ENCODE measurements at places on chromosomes 5 and 9.
A peak's percentile ranks its signal among the peaks of the same experiment; 100 is the strongest.

- DNase-seq: no peak
Observed at GRCh38 chr5:53311681-53312080, 168.7 kb upstream of the FST start.

DNA sequence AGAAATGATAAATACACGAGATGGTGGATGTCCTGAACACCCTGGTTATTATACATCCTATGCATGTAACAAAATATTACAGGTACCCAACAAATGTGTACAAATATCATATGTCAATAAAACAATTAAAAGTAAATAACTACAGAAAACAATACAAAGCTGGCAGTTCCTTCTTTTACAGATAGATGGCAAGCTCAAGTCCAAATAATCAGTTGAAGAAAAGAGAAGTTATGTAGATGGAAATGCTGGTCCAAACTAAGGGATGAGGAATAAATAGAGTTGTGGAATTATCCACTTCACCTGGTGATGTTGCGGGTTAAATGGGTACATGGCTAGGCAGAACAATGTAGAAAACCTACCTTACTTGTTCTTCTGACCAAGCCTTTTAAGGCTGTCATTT lies 79.4 kb downstream of the PALM2AKAP2 start:
- DNase-seq: no peak

DNA sequence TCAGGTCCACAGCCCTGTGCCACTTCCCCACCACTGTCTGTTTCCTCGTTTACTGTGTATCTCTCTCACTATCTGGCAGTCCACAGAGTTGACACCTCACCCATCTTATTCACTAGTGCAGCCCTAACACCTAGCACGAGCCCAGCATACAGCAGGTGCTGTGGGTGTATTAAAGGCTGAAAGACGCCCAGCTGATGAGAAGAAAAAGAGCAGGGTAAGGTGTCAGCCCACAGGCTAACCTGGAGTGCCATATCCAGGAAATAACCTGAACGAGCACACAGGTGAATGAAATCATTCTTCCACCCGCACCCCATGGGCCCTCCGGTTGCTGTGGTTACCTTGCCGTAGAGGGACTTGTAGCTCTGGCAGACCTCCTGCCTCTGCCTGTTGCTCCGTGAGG lies 18.6 kb downstream of the ANXA6 start:
- no peak for DNase-seq

- no peak for DNase-seq
Observed at GRCh38 chr9:131880833-131881583, 141.1 kb upstream of the RAPGEF1 start.

DNA sequence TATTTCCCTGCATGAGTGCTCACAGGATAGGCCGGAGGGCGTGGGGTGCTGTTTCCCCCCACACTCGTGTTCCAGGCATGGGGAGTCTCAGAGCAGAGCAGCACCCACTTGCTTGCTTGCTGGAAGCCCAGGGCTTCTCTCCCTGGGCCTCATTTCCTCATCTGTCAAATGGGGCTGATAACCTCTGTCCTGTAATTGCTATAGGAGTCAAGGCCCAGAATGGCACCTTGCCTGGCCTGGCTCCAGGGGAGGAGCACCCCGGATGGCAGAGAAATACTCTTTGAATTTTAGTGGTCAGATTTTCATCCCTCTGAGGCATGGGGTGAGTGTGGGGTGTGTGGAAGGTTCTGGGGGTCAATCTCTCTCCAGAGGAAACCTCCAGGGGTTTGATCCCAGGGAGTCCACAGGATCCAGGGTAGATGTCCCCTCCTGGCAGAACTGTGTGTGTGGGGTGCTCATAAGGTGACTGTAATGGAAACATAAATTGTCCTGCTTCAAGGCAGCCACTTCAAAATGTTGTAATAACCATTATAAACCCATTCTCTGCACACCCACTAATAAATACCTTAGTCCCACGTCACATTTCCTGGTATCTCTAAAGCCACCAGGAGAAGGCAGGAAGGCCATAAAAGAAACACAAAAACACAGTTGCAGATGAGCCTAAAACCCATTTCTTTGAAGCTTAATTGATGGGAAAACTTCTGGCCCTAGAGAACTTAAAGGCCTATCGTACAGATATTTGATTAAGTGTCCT lies 272.2 kb downstream of the FSTL4 start:
- no peak for DNase-seq

DNA sequence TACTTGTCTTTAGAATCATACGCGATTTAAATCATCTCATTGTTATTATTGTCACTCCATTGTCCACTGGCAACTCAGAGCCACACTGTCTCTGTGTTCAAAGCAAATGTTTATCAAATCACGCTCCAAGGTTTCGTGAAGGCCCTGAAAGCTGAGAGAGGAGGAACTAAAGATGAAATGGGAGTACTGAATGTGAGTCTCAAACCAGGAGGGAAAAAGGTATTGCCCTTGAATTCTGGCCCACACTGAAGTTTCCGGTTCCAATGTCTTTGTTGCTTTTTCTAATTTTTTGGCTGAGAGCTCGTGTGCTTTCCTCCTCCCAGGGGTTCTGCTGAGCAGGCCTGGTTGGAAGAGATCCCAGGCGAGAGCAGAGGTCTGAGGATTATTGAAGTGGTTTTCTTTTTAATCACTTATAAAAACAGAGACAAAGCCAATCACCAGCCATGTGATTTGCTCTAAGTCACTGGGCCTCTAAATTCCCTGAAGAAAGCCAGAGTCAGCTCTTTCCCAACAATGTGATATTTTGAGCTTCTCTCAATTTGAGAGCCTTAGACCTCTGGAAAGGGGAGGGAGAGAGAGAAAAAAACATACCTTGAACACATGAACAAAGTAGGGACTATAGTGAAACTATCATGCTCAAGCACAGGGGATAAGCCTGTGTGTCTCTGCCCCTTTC lies 420.8 kb upstream of the GRAMD2B start:
- no peak for DNase-seq

DNA sequence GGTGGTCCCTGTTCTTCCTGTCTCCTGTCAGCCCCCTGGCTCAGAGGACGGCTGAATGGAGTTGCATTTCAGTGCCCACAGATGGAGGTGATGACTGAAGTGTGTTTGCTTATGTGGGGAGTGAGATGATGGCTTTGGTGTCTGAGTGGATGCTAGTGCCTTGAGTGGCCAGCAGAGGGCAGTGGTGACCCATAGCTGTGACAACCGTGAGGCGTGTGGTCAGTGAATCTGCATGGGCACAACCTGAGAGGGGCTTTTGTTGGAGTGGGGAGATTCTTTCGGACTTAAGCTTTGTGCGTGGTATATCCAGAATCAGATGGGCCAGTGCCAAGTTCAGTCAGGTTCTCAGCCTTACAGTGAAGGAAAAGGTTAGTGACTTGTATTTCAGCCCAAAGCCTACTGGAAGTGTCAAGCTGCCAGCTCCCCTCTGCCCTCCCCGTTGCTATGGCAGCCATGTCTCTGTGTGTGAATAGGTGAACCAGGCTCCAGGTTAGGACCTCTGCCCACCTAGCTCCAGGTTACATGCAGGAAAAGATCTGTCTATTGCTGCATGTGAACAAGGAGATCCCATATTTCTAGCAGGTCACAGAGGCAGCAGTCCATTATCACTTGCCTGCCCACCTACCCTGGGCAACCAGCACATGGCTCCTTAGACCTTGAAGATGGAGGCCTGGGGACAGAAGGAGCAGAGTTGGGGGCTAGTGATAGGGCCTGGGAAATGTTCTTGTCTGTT lies 14.7 kb upstream of the CXXC5 start:
- DNase-seq: peak; percentile 78

GRCh38 chr5:57900381-57900944 lies 417.9 kb upstream of the ACTBL2 start:
- DNase-seq: no peak

DNA sequence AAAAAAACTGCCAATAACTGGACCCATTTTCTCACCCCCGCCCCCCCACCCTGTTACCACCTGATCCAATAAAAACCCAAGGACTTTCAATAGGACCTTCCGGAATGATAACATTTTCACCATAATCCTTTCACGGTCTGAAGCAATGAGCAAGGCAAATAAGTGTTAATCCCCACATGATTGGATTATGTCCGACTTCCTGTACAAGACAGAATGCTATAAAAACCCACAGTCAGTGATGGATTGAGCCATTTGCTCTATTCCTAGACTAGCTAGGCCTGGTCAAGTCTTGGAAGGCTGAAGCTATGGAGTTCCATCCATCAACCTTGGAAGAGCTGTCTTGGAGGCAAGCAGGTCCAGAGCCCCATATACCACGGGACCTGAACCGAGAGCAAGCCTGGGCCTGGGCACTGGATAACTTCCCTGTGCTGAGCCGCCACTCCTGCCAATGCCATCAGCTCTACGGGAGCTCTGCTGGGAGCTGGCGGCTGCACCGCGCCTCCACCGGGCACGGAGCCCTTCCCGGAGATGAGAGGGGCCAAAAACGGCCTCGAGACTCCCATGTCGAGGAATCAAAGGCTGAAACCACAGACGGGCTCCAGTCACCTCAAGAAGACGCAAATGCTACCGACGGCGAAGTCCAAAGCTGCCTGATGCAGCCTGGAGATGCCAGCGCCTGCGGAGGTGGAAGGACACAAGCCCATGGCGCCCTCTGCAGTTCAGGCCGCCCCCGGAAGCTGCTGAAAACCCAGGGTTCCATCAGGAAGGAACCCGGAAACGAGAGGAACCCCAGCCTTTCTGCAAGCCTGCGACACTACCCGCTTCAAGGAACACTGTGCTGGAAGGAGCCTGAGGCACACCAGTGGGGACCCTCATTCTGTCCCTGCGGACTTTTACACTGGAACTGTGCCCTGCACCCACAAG lies 69.2 kb downstream of the ANXA2R start:
- DNase-seq: no peak

DNA sequence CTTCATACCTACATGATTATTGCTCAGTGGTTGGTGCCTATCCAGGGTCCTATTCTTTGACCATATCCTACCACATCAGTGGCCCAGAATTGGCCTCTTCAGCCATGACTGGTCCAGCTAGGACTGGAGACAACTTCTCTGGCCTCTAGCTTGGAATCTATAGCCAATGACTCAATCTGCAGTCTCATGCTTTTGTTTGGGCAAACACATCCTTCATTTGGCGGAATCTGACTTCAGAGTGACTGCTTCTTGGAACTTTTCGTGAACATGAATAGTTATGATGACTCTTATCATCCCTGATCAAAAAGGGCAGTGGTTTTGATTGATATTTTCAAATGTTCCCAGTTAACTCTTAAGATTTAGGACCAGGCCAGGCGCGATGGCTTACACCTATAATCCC lies 134.1 kb downstream of the PAPPA start:
- no peak for DNase-seq

- peak; percentile 87 for DNase-seq
Observed at GRCh38 chr5:174533751-174534241, 190.6 kb upstream of the MSX2 start.

DNA sequence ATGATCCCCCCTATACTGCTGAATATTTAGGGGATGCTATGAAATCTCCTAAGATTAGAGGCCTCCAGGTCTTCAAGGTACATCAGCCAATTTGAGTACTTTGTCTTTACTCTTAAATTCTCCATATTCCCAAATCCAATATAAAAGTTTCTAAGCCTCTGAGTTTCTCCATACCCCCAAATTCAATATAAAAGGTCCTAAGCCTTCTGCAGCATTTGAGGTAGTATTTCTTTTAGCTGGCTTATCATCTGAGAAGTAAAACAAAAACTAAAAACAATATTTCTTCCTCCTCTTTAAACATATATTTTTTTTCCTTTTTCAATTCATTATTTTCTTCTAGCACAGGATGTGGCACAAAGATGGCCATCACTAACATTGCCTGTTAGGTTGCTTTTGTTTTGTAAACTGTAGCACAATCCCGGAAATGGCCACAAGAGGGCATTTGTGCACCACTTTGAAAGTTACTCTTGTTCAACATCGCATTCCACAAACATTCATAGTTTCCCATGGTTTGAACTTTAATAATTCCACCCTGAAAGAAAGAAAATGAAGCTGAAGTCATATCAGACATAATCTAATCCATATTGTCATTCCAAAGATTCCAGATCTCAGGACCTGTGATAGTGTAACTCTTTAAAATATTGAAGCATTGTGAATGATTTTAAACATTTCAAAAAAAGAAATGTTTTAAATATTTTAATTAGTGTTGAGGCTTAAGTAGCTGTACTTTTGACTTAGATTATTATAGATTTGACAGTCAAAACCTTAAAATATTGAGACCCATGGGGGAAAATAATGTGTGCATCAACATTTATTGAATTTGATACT lies 21.0 kb upstream of the SCGB3A2 start:
- peak; percentile 65 for DNase-seq

DNA sequence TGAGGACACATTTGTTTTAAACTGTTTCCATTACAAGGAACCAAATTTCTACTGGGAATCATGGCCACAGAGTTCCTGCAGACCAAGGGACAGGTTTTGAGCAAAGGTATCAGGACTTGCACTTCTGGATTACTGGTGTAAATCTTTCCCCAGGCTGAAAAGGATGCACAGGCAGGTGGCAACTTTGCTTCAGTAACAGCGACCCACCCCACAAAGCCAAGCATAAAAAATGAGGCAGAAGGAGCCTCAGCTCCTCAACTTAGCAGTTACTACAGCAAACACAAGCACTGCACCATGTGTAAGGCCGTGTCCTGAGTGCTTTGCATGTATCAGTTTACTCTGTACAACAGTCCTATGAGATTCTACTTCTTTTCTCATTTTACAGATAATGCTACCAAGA lies 251.9 kb downstream of the EBF1 start:
- no peak for DNase-seq

DNA sequence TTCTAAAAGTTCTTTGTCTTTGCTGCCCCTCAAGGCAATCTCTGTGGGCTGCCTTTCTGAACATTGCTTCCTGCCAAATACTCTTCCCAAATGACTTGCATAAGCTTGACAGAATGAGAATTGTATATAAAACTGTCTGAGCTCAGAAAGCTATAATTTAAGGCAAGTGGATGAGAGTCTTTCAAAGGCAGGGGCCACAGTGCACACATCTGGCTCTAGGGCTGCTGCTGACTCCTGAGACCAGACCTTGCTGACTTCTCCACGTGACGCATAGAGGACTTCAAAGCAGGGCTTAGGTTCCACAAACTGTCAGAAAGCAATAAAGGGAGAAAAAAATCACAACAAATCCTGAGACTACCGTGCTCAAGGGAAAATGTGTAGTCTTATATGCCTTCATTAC lies 79.4 kb upstream of the DIRAS2 start:
- no peak for DNase-seq

DNA sequence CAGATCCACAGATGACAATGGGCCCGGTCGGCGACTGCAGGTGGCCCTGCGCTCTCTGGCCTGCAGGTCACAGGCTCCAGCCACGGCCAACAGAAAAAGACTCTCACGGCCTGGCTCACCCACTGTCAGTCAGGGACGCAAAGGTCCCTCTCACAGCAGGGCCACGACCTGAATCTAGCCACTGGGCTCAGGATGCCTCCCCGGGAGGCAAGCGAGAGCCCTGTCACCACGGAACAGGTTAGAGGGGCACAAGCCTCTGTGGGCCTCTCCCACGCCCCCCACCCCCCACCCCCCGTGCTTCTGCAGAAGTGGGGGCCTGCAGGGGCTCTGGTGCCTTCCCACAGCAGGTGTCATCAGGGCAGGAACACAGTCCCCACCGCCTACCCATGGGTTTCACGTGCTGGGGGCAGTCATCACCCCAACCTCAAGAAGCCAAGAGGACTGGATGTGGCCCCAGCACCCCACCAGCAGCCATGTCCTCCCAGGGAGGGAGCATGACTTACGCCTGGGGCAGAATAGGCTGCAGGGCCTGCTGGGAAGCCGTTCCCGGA lies 17.3 kb upstream of the EGFL7 start:
- no peak for DNase-seq

- no peak for DNase-seq
Observed at GRCh38 chr5:42109006-42109572, 184.0 kb downstream of the FBXO4 start.

- DNase-seq: no peak
Observed at GRCh38 chr5:169923988-169924387, 56.3 kb downstream of the INSYN2B start.
